ENCODE measurements at places on chromosomes 7 and 10.

- peak; percentile 48 for DNase-seq
Measured at GRCh38 chr10:76071653-76072365, 640.4 kb downstream of the LRMDA start.

- no peak for DNase-seq
Measured at GRCh38 chr10:72321248-72322029, 33.3 kb downstream of the DNAJB12 start.

DNA sequence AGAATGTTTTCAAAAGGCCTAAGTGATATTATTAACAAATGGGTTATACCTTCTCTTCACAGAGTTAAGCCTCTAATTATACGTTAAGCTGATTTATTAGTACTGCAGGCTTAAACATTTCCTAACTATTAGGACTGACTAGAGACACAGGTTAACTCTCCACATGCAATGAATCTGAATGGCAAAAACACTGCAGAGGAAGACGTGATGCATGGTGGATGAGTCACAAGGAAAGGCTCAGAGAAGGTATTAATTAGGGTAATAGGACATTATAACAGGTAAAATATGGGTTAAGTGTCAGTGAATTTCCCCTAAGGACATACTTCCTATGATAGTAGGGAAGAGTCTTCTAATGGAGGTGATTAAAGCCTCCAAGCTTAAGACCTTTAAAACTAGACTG is 24.7 kb upstream of the SEM1 start:
- DNase-seq: no peak

DNA sequence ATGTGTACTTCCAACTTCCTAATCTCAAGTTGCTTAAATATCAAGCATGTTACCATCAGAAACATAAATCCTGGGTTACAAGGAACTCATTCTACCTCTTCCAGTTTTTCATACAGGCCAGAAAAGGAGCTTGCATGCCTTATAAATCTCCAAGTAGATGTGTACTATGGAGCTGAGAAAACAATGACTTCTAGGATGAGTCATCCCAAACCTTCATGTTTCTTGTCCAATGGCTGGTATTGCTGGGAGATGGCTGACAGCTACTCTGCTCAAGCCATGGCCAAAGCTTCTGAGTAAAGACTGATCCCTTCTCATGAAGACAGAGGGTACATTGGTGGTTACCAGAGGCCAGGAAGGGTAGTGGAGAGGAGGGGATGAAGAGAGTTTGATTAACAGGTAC is 8.6 kb downstream of the RAPGEF5 start:
- no peak for DNase-seq

DNA sequence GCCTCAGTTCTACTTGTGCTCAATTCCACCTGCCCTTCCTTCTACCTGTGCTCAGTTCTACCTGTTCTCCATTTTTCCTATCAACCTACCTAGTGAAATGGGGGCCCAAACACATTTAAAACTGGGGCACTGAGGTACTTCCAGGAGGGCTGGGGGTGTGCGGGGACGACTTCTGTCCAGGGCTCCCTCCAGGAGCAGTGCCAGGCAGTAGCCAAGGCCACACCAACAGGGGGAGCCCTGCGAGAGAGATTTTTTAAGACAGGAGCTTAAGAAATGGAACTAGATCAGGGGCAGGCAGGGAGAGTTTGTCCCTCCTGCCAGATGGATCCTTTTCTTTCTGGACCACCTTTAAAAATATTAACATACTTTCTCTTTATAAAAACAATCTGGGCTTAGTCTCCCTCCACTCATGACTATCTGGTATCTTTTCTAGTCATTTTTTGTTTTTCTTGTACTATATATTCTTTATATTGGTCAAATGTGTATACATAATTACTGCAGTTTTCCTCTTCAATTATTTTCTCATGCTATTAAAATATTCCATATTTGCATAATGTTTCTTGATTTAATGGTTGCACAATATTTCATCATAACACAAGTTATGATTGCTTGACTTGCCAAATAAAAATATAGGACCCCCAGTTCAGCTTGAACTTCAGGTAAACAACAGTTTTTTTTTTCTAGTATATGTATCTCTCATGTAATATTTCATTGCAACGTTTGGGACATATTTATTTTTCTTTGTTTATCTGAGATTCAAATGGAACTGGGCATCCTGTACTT is 47.3 kb upstream of the INSYN2A start:
- no peak for DNase-seq
